ENCODE measurements at places on chromosomes 4 and X. TPM values are rescaled to one million over a fixed set of nuclear protein-coding genes. Genes with fewer than 3 reads are reported as not detected.

MID1 gene
- 9.1 TPM for total RNA-seq

ABLIM2 gene
- total RNA-seq = 0.14 TPM

TRIM60 gene
- not detected for total RNA-seq

IGFBP7 gene
- total RNA-seq = 405 TPM

AFF2 gene
- total RNA-seq = under 0.01 TPM

RASL11B gene
- 0.28 TPM for total RNA-seq

CORIN gene
- total RNA-seq = 0.09 TPM

F8A3 gene
- total RNA-seq = 0.55 TPM

STARD8 gene
- 1.3 TPM for total RNA-seq

EPGN gene
- total RNA-seq = 4.8 TPM

ATP1B4 gene
- total RNA-seq = not detected

PRMT9 gene
- total RNA-seq = 11.4 TPM

IQCM gene
- not detected for total RNA-seq

RPL10 gene
- total RNA-seq = 2,454 TPM

GASK1B gene
- 168 TPM for total RNA-seq

AMBN gene
- total RNA-seq = not detected

MXRA5 gene
- total RNA-seq = 21.1 TPM

CD40LG gene
- not detected for total RNA-seq

CLGN gene
- total RNA-seq = 5.8 TPM

PAQR3 gene
- total RNA-seq = 13.8 TPM

MAB21L2 gene
- under 0.01 TPM for total RNA-seq

RENBP gene
- total RNA-seq = 2.0 TPM

ASB9 gene
- total RNA-seq = 0.57 TPM

ASB12 gene
- not detected for total RNA-seq

STS gene
- total RNA-seq = 2.4 TPM

BMPR1B gene
- total RNA-seq = 0.14 TPM

MSX1 gene
- total RNA-seq = 7.8 TPM

EFNB1 gene
- total RNA-seq = 13.9 TPM

MGARP gene
- 19.2 TPM for total RNA-seq

GPR50 gene
- not detected for total RNA-seq

FAM184B gene
- under 0.01 TPM for total RNA-seq

GK gene
- 24.3 TPM for total RNA-seq

FATE1 gene
- not detected for total RNA-seq

PABPC1L2A gene
- total RNA-seq = not detected

CXCL5 gene
- 14.0 TPM for total RNA-seq

HPF1 gene
- total RNA-seq = 19.7 TPM

NXF2 gene
- not detected for total RNA-seq

SLC7A11 gene
- total RNA-seq = 69.1 TPM

GPR119 gene
- total RNA-seq = not detected

TRPC5OS gene
- not detected for total RNA-seq

NDNF gene
- 0.18 TPM for total RNA-seq

PAGE1 gene
- not detected for total RNA-seq

RS1 gene
- total RNA-seq = not detected

CACNA1F gene
- not detected for total RNA-seq

HCCS gene
- total RNA-seq = 18.6 TPM
